Myometrial cell (primary cell): ENCODE measurements at places on chromosomes 3 and 15. TPM values are rescaled to one million over a fixed set of nuclear protein-coding genes. Genes with fewer than 3 reads are reported as not detected.

Gene PHLDB2
- total RNA-seq, result 26.2 and 33.0 TPM in 2 replicates

Gene CLDN16
- 0.35 and 1.2 TPM in 2 replicates for total RNA-seq

Gene COLQ
- 1.1 and 9.8 TPM in 2 replicates for total RNA-seq

Gene CILP
- total RNA-seq, result 0.18 TPM in 1 of 2 replicates, not detected in the other

Gene SHQ1
- 15.1 and 17.3 TPM in 2 replicates for total RNA-seq

Gene LDHAL6B
- not detected in 2 replicates for total RNA-seq

Gene LYZL4
- total RNA-seq, result not detected in 2 replicates

Gene STX19
- not detected in 2 replicates for total RNA-seq

Gene FMN1
- total RNA-seq, result 1.2 TPM in 2 replicates

Gene PLSCR2
- 0.18 TPM in 1 of 2 replicates, not detected in the other for total RNA-seq

Gene DAZL
- total RNA-seq, result not detected in 2 replicates

Gene RASGRP1
- 1.2 and 4.1 TPM in 2 replicates for total RNA-seq

Gene GNAI2
- total RNA-seq, result 356 and 418 TPM in 2 replicates

Gene POC1A
- total RNA-seq, result 11.2 and 15.8 TPM in 2 replicates

Gene LRTM1
- not detected in 2 replicates for total RNA-seq

Gene NAALADL2
- total RNA-seq, result 0.86 and 0.89 TPM in 2 replicates

Gene TRIM59
- 26.8 and 35.1 TPM in 2 replicates for total RNA-seq

Gene C3orf20
- total RNA-seq, result not detected in 2 replicates

Gene ETV5
- 43.5 and 48.7 TPM in 2 replicates for total RNA-seq

Gene PSTPIP1
- 0.18 TPM in 1 of 2 replicates, not detected in the other for total RNA-seq

Gene GPR27
- total RNA-seq, result not detected in 2 replicates

Gene GRM2
- not detected in 2 replicates for total RNA-seq

Gene GOLGA8H
- total RNA-seq, result 0.18 TPM in 1 of 2 replicates, not detected in the other

Gene NCKIPSD
- 27.1 and 31.4 TPM in 2 replicates for total RNA-seq

Gene RASA2
- 7.2 and 25.2 TPM in 2 replicates for total RNA-seq

Gene CLSTN2
- total RNA-seq, result not detected in 2 replicates

Gene SEMA5B
- under 0.01 TPM in 1 of 2 replicates, not detected in the other for total RNA-seq

Gene PTH1R
- 1.4 and 1.6 TPM in 2 replicates for total RNA-seq

Gene SNTN
- not detected in 2 replicates for total RNA-seq

Gene CDC25A
- total RNA-seq, result 1.2 and 3.2 TPM in 2 replicates

Gene UROC1
- total RNA-seq, result not detected in 2 replicates

Gene GPR87
- total RNA-seq, result 1.9 and 3.2 TPM in 2 replicates

Gene SLC51B
- not detected in 2 replicates for total RNA-seq

Gene STT3B
- total RNA-seq, result 116 and 152 TPM in 2 replicates

Gene ZNF80
- not detected in 2 replicates for total RNA-seq

Gene LRRN1
- total RNA-seq, result not detected in 2 replicates

Gene ZNF385D
- total RNA-seq, result 0.35 and 6.6 TPM in 2 replicates

Gene SH2D7
- not detected in 2 replicates for total RNA-seq

Gene PPP1R2
- 34.7 and 43.5 TPM in 2 replicates for total RNA-seq

Gene ABHD17C
- total RNA-seq, result 0.58 and 8.7 TPM in 2 replicates

Gene FGD5
- total RNA-seq, result not detected in 2 replicates

Gene MINAR1
- 0.53 and 0.86 TPM in 2 replicates for total RNA-seq

Gene C15orf62
- total RNA-seq, result under 0.01 and 0.18 TPM in 2 replicates

Gene HHATL
- total RNA-seq, result not detected in 2 replicates

Gene SPRED1
- total RNA-seq, result 24.2 and 28.4 TPM in 2 replicates

Gene TM4SF1
- total RNA-seq, result 190 and 206 TPM in 2 replicates

Gene WDR72
- total RNA-seq, result not detected in 2 replicates

Gene XXYLT1
- total RNA-seq, result 14.1 and 17.7 TPM in 2 replicates

Gene EOMES
- total RNA-seq, result not detected in 2 replicates
